ENCODE measurements at places on chromosomes 3 and 15.
A peak's percentile ranks its signal among the peaks of the same experiment; 100 is the strongest.

DNA sequence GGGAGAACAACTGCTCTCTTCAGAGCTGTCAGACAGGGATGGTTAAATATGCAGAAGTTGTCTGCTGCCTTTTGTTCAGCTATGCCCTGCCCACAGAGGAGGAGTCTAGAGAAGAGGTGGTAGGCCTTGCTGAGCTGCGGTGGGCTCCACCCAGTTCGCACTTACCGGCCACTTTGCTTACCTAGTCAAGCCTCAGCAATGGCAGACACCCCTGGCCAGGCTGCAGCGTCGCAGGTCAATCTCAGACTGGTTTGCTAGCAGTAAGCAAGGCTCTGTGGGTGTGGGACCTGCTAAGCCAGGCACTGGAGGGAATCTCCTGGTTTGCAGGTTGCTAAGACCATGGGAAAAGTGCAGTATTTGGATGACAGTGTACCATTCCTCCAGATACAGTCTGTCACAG lies 12.3 kb upstream of the TMEM45A start:
- DNase-seq, result no peak

GRCh38 chr3:170806676-170807075 lies 63.3 kb downstream of the RPL22L1 start:
- no peak for DNase-seq

- DNase-seq, result no peak
These were observed 35.6 kb upstream of the CCK start for GRCh38 chr3:42301446-42302175.

- DNase-seq, result no peak
These were observed 10.9 kb downstream of the ACSBG1 start for GRCh38 chr15:78223396-78224022.

DNA sequence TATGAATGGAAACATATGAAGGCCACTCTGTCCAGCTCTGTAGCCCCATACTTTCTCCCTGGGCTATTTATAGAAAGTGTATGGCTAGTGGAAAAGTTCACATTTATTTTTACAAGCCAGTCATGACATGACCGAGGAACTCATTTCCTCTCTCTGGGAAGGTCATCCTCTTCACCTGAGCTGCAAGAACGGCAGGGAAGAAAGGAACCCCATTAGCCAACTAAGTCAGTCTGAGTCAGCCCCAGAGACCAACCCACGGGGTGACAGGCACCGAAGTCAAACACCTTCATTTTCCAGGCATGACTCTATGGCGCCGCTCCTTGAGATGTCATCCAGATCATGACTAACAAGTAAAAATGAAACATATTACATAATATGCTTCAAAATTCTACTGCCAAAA lies 4.8 kb downstream of the PAQR9 start:
- DNase-seq, result peak; percentile 42

DNA sequence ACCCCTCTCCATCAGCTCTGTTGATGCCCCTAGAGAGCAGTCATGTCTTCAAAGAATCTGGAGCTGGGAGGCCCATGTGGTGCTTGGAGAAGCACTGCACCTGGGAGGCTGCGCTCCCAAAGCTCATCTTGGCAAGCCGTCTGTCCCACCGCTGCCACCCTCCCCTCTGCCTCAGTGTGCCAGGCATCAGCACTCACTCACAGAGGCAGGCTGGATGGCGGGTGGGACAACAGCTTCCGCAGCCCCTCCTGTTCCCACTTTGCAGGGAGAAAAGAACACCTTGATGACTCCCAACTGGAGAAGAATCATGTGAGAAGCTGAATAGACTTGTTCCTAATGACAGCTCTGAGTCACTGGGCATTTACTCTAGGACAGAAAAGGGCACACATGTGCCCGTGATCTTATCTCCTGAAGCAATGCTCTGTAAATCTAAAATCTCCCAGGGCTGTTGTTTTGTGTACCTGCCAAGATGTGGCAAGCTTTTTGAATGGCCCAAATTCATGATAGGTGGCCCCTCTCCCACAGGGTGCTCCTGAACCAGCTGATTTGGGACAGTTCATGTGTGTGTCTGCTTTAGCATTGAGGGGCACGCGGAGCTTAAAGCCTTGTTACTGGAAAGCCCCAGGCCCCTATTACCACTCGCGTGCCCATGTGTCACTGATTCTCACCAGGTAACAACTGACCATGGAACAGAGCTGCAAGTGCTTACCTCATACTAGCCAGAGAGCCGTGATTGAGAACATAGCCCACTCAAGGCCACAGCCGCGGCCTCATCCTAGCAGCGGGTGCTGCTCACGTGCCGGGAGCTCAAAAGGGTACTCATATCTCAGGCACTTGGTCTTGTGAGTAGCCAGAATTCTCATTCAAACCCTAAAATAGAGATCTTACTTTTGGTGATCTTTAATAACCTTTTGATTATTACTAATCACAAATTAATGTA lies 104.4 kb downstream of the DNAJB8 start:
- no peak for DNase-seq

DNA sequence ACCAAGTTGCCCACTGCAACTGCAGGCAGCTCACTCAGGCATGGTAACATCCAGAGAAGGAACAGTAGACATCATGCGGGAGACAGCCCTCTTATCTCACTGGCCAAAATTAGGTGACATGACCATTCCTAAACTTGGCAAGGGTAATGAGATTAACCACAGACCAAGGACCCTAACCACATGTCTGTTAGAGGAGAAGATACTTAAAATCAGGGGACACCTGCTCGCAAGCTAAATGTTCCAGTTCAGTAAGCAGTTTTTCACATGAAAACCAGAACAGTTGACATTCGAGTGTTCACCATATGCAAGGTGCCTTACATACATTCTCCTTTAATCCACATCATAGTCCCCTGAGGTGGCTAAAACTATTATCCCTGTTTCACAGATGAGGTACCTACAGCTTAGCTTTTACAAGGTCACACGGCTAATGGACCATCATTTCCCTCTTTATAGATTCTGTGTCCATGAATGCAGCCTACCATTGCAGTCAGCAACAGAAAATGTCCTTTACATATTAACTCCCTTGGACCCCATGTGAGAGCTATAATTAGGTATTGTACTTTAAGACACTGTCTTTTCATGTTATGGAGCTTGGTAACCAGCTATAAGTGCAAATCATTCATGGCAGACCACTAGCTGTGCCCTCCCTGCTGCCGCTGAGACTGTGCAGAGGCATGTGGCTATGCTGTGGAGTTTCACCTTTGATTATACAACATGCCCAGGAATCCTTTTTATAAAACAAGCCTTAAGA lies 154.1 kb downstream of the LIPC start:
- no peak for DNase-seq

GRCh38 chr3:42529468-42529867 lies 27.0 kb downstream of the VIPR1 start:
- DNase-seq, result no peak

- no peak for DNase-seq
These were observed 280.1 kb downstream of the ERC2 start for GRCh38 chr3:56188201-56188600.

GRCh38 chr15:75884041-75884440 lies 19.6 kb upstream of the FBXO22 start:
- no peak for DNase-seq

- DNase-seq, result no peak
These were observed 120.9 kb downstream of the FOXP1 start for GRCh38 chr3:71462586-71462985.

GRCh38 chr3:42012935-42013690 lies 51.2 kb upstream of the ULK4 start:
- peak; percentile 77 for DNase-seq

GRCh38 chr3:132679911-132680310 lies 19.8 kb downstream of the UBA5 start:
- DNase-seq, result no peak

- DNase-seq, result no peak
These were observed 152.6 kb upstream of the GBE1 start for GRCh38 chr3:81913886-81914663.

GRCh38 chr3:123667784-123668183 lies 82.9 kb upstream of the HACD2 start:
- no peak for DNase-seq

DNA sequence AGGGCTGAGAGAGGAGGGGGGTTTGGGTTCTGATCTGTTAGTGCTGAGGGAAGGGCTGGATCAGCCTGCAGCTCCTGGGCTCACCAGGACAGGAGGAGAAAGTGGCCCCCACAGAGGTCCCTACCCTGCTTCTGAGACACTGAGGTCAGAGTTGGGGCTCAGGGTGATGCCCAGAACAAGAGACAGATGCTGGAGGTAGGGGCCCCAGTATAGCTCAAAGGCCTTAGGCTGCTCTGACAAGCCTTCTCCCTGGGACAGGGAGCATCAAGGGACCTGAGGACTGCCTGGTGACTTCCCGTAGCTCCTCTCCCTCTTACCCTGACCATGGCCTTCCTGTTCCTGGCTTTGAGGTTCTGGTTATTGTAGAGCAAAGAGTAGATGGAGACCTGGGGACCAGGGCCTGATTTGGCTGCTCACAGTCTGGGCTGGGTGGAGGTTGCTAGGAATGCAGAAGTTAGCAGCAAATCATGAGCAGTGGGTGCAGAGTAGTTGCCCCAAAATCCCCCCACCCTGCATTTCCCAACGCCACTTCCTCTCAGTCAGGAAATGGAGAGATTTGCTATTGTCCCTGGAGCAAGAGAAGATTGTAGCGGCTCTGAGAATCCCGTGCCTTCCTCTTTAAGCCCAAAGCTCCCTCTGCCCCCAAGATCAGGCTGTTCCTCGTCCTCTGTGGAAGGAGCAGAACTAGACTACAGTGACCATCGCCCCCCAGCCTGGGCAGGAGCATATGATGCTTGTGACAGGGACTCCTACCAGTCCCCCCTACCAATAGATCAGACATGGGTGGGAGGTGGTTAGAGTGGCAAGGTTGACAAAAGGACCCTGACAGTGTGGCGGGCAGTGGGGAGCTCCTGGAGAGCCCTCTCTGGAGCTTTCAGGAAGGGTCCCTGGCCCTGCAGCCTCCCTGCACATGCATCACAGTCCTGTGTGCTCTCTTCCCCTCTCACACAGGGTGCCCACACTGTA lies 47.4 kb upstream of the SEC22A start:
- no peak for DNase-seq

DNA sequence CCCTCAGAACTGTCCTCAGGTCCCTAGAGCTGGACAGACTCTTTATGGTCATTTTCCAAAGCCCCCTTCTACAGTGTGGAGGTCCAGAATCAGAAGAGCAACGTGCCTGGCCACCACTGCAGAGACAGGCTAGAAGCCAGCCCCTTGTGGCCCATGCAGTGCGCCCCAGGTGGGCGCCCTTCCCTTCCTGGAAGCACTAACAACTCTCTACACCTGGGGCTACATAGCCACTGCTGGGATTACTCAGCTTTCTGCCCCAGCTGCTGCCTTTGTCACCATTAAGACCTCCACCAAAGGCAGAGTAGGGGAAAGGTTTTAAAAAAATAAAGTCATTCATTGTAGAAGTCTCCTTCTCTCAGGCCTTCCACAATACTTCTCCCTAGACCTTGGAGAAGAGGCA lies 2.3 kb downstream of the RASGRP1 start:
- peak; percentile 40 for DNase-seq

DNA sequence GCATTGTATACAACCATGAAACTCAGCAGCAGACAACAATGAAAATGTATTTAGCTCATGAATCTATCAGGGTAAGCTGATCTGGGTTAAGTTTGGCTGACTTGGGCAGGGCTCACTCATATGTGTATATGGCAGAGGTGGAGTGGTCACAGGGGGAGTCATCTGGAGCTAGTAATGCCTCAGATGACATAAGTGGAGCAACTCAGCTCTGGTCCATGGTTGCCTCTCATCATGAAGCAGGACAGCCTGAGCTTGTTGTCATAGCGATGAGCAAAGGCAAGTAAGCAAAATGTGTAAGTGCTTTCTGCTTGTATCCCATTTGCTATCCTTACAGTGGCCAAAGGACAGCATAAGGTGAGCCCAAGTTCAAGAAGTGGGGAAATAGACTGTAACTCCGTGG lies 64.5 kb downstream of the ALCAM start:
- no peak for DNase-seq

DNA sequence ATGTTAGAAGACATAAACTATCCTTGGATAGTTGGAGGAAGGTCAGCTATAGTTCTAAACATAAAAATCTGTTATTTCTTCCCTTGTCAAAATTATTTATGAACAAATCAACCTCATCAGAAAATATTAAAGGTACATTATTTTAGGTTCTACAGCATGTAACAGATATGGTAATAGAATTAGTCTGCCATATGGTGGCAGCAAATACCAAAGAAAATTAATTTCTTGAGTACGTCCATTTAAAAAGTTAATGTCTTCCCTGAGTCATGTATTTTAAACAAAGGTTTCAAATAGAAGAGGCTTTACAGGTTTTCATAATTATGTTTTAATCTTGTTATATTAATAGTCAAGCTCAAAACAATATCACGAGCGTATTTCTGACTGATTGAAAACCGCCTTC lies 17.9 kb upstream of the ANKRD28 start:
- no peak for DNase-seq

DNA sequence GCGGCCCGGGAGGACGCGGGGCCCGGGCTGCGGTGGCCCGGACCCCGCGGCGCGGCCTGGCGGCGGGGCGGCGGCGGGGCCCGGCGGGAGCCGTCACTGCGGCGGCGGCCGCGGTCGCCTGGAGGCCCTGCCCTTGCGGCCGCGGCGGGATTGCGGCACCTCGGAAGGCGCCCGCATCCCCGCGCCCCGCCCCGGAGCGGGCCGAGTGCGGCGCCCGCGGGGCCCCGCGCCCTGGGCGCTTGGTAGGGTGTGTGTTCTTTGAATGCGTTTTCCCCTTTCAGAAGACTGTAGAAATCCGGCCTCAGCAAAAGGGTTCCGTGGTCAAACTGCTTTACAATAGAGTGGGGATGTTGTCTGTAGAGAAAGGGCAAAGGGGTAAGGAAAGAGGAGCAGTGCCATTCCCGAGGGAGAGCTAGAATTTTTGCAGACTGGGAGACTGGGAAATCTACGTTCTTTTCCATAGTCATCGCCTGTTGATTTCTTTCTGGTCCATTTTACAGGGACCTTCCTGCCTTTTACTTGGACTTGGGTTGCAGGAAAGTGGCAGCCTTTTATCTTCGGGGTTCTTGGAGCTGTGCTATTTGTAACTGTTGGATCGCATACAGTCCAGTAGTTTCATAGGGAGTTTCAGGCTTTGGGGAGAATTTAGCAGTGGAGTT lies 630 bp downstream of the SNRK start:
- DNase-seq, result peak; percentile 23

GRCh38 chr3:128433837-128434165 lies 32.9 kb downstream of the DNAJB8 start:
- no peak for DNase-seq

GRCh38 chr3:58471025-58471887 lies 20.6 kb upstream of the KCTD6 start:
- peak; percentile 81 for DNase-seq

GRCh38 chr15:72238586-72238985 lies 7.6 kb upstream of the PKM start:
- no peak for DNase-seq

- no peak for DNase-seq
These were observed 2.7 kb upstream of the BAHD1 start for GRCh38 chr15:40437752-40438687.
